ENCODE measurements at places on chromosomes 12 and 14.

DNA sequence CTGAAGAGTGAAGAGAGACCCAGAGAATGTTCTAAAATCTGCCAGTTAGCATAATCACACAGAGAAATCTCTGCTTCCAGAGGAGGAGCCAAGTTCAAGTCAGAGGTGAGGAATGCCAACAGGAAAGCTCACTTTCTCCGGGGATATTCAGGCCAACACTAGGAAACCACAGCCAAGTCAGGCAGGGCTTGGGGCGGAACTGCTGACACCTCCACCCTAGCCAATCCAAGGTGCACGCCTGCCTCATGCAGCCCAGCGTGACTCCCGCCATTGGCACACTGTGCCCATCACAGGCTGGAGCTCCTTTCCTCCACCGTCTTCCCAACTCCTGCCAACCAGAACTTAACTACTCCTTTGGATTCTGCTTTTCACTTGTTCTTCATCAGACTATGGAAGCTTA lies 374.3 kb upstream of the CCDC196 start:
- DNase-seq: no peak

GRCh38 chr12:92398565-92399309 lies 253.1 kb upstream of the BTG1 start:
- DNase-seq: no peak

- no peak for DNase-seq
Measured at GRCh38 chr14:47211263-47211662, 464.1 kb downstream of the MDGA2 start.

GRCh38 chr12:57208631-57209282 lies 7.8 kb upstream of the NXPH4 start:
- no peak for DNase-seq

- no peak for DNase-seq
Measured at GRCh38 chr12:127360580-127360979, 906.4 kb upstream of the TMEM132C start.

GRCh38 chr12:13686260-13686659 lies 295.1 kb downstream of the GRIN2B start:
- no peak for DNase-seq

DNA sequence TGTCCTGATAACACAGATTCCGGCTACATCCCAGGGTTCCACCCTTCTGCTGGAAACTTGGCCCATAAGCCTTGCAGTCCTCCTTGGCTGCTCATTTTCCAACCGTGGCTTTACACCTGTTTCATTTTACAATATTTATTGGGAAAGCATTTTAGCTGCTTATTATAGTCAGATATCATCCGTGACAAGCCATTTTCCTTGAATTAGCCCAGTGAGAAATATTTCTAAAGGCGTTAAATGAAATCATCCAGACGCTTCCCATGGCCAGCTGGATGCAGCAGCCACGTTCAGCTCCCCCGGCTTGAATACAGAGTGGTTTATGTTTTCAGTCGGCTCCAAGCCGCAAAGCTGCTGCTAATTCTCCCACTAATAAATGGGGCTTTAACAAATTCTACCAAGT lies 245.0 kb upstream of the PELI2 start:
- DNase-seq: no peak

DNA sequence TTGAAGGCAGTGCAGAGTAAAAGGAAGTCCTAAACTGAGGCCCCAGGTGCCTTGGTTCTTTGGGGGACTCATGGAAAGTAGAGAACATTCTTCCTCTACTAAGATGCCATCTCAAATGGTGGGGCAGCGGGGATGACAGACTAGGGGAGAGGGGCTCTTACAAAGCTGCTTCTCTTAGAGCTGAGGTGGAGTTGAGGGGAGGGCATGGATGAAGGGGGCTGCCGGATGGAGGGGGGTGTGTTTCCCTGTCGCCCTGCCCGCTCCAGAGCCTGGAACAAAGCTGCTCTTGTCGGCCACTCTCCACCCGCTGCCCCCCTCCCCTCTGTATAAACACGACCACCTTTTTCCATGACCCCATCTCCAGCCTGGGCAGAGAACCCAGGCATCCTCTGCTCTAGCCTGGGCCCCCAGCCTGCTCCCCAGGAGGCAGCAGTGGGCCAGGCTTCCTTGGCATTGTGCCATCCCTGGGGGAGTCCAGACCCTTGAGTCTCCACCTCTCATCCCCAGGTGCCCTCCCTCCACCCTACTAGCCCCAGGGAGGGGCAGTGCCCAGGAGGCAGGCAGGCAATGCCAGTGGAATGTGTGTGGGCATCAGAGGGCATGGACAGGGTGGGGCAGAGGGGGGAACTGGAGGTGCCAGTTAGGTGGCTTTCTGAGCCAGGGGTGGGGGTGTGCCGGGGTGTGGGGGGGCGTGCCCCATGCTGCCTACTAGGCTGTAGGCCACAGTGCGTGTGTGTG lies 1.7 kb downstream of the RARG start:
- no peak for DNase-seq

GRCh38 chr12:473863-474577 lies 14.3 kb downstream of the B4GALNT3 start:
- no peak for DNase-seq

GRCh38 chr12:110012659-110013058 lies 13.4 kb downstream of the ANKRD13A start:
- no peak for DNase-seq

GRCh38 chr14:91279354-91279753 lies 34.9 kb upstream of the GPR68 start:
- no peak for DNase-seq

- DNase-seq: no peak
Measured at GRCh38 chr14:26218861-26219260, 379.0 kb downstream of the NOVA1 start.

GRCh38 chr14:23104591-23105347 lies at the start of gene CIROP:
Gene CIROP, minus strand, starts transcription at chr14:23104989. Its CDS starts 69 bp downstream, at chr14:23104920.
- no peak for DNase-seq

DNA sequence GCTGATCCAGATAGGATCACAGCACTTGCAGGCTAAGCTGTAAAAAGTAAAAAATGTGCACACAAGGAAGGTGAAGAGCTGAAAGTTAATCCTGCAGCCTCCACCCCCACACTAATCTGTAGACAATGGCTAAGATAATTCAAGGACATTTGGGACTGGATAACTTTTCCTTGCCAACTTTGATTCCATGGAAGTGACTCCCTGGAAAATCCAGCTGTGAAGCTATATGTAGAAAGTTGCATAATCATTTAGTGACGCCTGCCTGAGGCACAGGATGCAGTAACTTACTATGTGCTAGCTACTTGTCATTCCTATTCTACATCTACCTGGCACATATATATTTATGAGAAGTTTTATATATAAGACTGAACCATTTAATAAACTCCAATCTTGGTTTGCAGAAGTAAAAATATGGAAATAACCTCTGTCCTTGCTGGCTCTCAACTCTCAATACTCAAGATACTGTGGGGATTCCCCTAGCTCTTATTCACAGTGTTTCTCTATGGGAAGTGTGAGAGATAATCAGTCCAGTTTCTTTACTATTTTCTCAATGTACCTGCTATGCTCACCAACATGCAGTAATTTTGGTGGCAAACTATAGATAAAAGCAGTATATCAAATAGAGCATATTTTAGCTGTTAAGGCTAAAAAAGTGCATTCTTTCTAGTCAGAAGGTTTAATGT lies 14.8 kb downstream of the LDHB start:
- DNase-seq: no peak
